Activated CD4-positive, alpha-beta T cell treated with anti-CD3 and anti-CD28 coated beads, Interleukin-2, amount 10 ng/mL, durations not matched to agents 7 days and 5 days (primary cell): ENCODE measurements at places on chromosomes 2 and 18.

- DNase-seq, result no peak
Observed at GRCh38 chr2:239721531-239721930, 303.6 kb downstream of the NDUFA10 start.

- DNase-seq, result no peak
Observed at GRCh38 chr2:106275971-106276370, 81.9 kb upstream of the UXS1 start.

- DNase-seq, result no peak
Observed at GRCh38 chr2:59947917-59948541, 605.4 kb downstream of the BCL11A start.

GRCh38 chr2:105144152-105144940 is 97.2 kb upstream of the GPR45 start:
- DNase-seq, result no peak

GRCh38 chr2:149082735-149083134 is 44.2 kb downstream of the LYPD6B start:
- no peak for DNase-seq

DNA sequence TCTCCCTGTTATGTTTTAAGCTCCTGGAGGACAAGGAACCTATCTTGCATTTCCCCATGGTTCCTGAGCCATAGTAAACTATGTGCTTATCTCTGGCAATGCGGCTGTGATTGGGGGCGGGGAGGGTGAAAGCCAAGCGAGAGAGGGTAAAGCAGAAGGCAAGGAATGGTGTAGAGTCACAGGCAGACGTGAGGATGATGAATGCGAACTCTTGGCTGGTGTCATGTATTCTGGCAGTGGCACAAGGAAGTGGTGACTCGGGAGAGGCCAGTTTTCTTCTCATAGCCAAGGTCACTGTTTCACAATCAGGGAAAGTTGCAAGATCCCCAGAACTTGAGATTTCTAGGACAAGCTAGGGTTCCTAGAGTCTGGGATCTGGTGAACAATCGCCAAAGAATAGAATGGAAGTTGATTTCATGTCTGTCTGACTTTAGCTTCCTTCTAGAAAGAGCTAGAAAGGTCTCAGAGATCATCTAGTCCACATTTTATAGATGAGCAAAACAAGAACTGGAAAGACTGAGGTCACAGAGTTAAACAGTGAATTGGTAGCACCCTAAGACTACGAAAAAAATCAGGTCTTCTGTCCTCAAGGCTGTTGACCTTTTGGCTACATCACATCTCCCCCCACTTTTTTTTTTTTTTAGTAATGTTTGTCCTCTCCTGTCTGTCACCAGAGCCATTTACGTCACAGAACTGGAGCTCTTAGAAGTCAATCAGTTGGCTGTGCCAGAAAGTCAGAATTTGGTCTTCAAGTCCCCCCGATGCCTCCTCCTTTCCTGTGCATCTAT is 137.0 kb downstream of the BCL11A start:
- DNase-seq, result no peak

GRCh38 chr2:128796321-128796720 is 477.7 kb upstream of the HS6ST1 start:
- no peak for DNase-seq

DNA sequence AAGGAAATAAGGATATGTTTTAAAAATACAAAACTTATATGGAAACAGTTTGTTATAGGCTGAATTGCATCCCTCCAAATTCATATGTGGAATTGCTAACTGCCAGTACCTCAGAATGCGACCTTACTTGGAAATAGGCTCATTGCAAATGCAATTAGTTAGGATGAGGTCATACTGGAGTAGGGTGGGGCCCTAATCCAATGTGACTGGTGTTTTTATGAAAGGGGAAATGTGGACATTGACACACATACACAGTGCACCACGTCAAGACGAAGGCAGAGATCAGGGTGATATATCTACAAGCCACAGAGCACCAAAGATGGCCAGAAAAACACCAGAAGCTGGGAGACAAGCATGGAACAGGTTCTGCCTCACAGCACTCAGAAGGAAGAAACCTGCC is 494.2 kb downstream of the TSN start:
- DNase-seq, result no peak

GRCh38 chr2:216215658-216216390 is 106.7 kb downstream of the XRCC5 start:
- DNase-seq, result no peak

DNA sequence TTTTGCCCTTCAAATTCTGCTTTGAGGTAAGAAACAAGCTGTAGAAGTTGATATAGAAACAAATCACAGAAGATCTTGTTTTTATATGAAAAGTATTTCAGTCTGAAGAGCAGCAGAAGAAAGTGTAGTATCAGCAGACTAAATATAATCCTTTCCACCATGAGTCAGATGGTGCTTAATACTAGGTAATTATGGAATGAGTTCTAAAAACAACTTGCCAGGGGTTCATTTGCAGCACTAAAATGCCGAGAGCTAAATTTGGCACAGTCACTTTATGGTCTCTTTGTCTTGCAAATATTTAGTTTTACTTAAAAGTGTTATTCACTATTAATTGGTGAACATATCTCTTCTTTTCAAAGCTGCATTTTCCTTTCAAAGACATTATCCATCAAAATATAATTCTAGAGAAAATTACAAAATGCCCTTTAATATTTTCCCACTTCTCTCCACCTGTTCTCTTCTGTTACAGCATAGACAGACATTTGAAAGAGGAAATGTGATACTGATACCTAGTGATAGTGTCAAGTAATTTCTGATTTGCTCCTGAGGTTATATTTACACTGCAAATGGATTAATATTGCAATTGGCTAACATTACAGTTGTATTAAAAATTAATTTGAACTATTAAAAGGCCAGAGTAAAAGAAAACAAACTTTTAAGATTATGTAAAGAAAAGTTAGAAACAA is 5.3 kb downstream of the MYL1 start:
- no peak for DNase-seq
